Fibroblast of skin of scalp (primary cell): ENCODE measurements at places on chromosomes 12 and 14.

GRCh38 chr12:80715713-80716249 lies 931 bp upstream of the MYF5 start:
- no peak for DNase-seq

DNA sequence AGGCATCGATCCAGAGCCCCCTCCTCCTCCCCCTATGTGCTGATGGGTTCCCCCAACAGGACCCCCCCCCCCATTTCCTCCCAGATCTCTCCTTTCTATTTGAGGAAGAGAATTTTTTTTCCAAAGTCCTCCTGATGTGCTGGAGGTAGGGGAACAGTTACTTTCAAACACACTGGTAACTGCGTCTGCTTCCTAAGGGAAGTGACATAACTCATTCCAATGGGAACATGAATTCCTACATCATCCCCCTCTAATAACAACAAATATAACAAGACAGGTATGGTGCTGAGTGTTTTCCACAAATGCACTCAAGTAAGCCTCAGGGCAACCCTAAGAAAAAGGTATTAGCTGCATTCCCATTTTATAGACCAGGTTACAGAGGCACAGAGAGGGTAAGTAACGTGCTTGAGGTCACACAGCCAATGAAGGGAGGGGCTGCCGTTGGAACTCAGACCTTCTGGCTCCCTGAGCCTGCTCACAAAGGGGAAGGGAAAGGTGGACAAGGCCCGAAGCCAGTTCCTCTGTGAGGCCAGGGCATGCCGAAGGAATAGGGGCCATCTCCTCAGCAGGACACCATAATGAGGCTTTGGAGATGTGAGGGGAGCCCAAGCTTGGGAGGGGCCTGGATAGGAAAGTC lies 121.1 kb upstream of the NCOR2 start:
- DNase-seq: no peak

- DNase-seq: no peak
Observed at GRCh38 chr14:78857974-78858373, 687.8 kb downstream of the NRXN3 start.

- no peak for DNase-seq
Observed at GRCh38 chr12:52086366-52086765, 6.9 kb downstream of the SMIM41 start.

- no peak for DNase-seq
Observed at GRCh38 chr12:9793779-9794395, 33.2 kb upstream of the CD69 start.

DNA sequence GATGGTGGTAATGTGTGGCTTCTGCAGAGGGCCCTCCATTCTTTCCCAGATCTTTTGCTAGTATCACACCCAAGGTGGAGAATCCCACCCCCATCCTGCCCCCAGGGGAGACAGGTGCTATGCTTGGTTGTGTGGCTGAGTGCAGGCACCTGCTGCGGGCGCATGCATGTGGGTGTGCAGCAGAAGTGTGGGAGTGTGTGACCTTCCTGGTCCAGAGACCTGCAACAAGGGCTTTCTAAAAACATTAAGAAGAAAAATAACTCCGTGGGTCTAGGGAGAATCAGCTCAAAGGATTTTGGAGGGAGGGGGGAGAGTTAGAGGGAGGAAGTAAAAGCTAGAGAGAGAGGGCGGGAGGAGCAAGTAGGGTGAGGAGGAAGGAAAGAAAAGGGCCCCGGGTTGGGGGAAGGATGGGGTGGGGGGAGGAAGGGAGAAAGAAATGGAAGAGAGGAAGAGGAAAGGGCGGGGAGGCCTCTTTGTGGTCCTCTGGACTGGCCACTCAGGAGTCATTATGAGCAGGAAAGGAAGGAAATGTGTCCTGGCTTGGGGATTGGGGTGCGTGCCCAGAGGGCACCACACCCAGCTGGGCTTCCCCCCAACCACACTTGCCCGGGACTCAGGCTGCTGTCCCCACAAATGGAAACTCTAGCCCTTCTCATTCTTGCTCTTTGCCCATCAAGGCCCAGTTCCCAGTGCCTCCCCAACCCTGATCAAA lies 3.1 kb upstream of the FIGNL2 start:
- no peak for DNase-seq

GRCh38 chr12:43396671-43397070 lies 155.3 kb downstream of the ADAMTS20 start:
- no peak for DNase-seq

DNA sequence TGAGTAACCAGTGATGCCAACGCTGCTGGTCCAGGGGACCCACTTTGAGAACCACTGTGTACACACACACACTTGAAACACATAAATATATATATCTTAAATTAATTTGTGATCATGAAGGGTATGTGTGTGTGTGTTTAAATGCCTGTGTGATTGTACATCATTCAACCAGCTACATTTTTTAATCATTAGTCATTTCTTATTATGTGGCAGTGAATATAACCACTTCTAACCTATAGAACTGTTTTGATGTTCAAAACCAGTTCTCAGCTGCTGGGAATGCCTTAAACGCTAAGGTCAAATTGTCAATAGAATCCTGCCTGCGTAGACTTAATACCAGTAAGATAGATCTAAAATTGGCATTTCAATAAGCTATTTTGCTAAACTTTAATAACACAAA lies 330.0 kb downstream of the SYT1 start:
- no peak for DNase-seq

DNA sequence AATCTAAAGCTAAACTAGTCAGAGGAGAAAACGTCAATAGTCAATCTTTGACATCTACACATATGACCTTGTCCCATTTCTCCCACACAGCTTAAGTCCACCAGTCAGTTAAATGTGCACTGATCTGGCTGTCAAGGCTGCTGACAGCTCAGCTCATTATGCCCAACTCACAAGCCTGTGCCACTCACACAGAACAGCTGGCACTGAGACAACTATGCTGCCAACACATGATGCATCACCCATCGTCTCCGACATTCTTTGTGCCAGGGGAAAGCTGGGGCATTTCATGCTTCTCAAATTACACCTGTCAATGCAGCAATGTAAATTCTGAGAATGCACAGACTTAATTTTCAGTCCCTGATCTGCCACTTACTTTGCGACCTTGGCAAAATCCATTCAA lies 25.3 kb downstream of the GNS start:
- peak; percentile 25 for DNase-seq

DNA sequence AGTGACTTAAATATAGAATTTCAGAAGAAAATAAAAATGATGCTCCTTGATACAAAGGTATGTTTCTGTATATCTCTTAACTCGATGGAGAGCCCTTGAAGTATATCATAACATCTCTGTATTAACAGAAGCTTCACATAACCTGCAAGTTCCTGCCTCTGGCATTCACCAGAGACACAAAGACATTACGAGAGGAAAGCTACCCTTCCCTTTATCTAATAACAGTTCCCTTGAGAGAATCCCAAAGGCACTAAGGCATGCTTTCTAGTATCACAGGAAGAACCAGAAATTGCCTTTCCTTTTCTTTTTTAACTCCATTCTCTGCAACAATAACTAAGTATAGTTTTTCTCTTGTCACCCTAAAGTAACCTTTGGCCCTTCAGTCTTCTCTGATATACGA lies 164.5 kb downstream of the MGAT4C start:
- no peak for DNase-seq

GRCh38 chr12:20345866-20346265 lies 22.5 kb upstream of the PDE3A start:
- DNase-seq: no peak
